ENCODE measurements at places on chromosomes 5 and 9.

GRCh38 chr5:133992429-133993155, 12.2 kb downstream of the VDAC1 start:
- DNase-seq: no peak

DNA sequence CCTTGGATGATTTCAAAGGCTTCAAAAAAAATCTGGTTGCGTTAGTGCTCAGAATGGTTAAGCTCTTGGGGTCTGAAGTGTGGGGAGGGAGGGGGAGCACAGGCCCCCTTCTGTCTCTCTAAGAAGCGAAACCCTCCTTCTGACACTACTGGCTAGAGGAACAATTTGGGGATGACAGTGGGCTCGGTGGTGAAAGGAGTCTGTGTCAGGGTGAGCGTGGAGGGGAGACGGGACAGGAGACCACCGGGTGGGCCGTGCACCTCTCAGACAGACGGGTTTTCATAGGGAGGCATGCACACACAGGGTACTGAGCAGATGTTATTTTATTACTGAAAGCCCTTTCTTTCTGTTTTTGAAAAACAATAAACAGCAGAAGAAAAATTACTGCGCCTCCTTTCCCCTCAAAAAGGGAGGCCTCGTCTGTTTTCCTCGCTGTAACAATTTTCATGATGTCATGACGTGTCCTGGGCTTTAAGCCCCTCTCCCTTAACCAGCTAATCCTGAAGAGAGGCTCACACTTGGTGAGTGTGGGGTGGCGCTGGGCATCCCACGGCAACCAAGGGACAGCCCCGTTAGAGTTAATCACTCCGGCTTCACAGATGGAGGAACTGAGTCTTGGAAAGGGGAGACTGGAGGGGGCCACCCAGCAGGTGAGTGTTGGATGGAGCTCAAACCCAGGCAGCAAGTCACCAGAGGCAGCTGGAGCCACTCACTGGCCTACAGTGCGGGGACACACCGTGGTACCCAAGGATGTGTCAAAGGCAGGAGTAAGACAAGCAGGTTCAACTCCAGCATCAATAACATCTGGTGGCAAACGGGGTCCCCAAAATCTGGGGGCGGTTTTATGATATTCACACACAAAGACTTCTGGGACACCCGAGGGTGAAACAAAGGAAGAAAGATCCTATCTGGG, 53.4 kb downstream of the PTCH1 start:
- no peak for DNase-seq

- no peak for DNase-seq
Measured at GRCh38 chr9:6272229-6272598, 56.0 kb upstream of the TPD52L3 start.

- no peak for DNase-seq
Measured at GRCh38 chr5:79588696-79589095, 23.5 kb upstream of the TENT2 start.

DNA sequence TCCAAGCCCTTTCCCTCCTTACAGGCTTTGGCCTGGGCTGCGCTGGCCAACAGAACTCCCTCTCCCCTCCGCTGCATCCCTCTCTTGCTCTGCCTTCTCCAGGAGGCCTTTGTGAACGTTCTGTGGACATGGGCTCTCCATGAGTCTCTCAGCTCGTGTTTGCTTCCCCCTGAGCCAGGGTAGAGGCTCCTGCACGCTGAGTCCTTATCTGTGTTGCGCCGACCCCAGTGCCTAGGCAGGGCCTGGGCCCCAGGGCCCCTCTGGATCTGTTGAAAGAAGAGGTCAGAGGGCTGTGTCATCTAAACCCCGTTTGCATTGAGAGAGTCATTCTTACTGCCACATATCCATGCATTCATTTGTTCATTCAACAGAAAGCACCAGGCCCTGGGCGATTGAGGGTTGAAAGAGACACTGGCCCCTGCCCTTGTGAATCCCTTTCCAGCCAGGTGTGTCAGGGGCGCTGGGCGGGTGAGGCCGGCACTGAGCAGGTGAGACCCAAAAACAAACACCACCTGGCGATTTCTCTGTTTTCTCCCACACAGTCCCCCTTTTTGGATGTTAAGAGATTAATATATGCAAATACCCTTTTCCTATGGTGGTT, 111.2 kb upstream of the IER5L start:
- DNase-seq: no peak

Data from stimulated activated CD8-positive, alpha-beta memory T cell treated with anti-CD3 and anti-CD28 coated beads, Interleukin-4, amount 100 ng/mL, for 1 hour (primary cell).